ENCODE measurements at places on chromosomes 5 and 9.

DNA sequence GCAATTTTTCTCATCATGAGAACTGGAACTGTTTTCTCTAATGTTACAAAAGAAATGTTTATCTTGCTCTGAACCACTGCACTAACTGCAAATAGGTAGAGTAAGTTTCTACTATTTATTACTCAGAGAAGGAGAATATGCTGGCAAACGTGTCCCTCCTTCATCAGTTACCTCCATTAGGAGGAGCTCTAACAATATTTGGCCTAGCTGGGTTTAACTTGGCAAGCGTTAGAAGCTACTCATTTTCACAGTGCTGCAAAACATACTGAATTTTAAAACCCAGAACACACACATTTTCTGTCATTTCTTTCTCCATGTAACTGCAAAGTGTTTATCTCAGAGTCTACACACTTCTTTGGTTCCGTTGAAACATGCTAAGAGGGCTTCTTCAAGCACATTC lies 101.0 kb upstream of the GABRG2 start:
- no peak for DNase-seq

GRCh38 chr9:87713988-87714330 lies 12.0 kb upstream of the CTSL start:
- DNase-seq: no peak

DNA sequence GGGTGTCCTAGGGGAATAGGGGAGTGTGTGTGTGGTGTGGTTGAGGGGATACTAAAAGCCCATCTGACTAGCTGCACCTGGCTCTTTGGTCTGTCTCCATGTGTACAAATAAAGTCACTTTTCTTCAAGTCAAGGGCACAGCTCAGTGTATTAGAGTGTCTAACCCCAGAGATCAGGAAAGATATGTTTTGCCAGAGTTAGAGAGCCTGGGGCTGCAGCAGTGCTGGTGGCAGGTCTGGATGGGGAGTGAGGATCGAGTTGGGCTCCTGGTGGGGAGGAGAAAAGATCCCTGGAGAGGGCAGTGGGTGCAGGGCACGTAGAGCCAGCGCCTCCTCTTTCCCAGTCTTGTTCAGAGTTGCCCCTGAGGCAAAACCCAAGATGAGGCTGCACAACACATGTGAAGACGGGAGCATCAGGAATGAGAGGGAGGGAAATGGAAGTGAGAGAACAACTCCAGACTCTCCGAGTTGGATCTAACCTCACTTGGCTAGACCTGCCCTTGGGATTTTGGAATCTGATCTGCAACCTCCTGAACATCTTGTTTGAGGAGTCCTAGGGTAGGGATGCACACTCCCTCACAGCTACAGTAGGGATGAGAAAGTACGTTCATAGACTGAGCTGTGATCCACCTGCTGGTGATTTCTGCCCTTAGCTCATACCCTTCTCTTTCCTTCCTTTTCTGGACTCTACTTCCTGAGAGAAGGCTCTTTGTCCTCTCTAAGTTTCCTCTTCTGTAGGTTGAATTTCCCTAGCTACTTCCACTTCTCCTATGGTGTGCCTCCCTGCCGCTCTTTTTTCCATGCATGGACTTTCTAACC lies 309.9 kb downstream of the ZSWIM6 start:
- no peak for DNase-seq

DNA sequence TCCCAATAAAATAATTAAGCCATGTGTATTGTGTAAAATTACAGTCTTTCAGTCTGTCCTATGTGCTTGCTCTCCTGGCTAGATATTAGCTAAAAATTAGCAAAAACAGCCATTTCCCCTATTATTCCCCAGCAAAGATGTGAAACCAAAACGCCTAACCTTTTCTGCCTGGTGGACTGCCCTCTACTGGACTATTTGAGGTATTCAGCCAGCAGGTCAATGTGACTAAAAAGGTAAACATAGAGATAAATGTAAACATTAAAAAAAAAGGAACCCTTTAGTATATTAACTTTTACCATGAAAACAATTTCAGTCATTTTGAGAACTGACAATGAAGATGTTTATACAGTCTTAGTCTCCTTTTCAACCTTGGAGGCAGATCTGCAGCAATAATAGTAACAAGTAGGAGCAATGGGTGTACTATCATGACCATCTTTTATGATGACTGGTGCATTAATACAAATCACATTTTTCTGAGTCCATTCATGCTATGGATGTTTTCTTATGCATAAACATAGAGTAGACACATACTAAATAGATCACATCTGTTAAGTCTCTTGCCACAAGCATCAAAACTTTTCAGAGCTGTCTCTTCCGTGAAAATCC lies 10.1 kb downstream of the ATG12 start:
- peak; percentile 17 for DNase-seq

GRCh38 chr5:35709688-35710087 lies 92.0 kb downstream of the SPEF2 start:
- DNase-seq: no peak
